Sigmoid colon (tissue), 7 donors: ENCODE measurements at places on chromosomes 11 and 22.

DNA sequence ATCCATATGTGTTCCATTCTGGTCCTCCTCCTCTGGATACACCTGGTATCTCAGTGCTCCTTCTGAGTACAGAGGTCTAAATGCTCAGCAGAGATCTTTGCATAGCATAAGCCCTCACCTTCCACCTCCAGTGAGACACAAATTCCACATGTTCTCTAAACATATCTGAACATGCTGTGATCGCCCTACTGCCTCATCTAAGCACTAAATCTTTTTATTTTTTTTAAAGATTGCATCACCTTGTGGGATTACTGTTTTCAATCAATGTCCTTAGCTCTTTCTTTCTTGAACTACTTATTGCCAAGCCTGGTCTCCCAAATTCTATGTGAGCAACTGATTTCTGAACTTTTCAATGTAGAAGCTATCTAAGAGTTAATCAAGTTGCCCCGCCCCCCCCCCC is 113.4 kb downstream of the TRPC6 start:
- DNase-seq: no peak

- no peak for DNase-seq
These were observed 3.8 kb upstream of the NPAS4 start for GRCh38 chr11:66417000-66417399.

- no peak for DNase-seq
These were observed 2.3 kb upstream of the RHOD start for GRCh38 chr11:67054346-67054835.

DNA sequence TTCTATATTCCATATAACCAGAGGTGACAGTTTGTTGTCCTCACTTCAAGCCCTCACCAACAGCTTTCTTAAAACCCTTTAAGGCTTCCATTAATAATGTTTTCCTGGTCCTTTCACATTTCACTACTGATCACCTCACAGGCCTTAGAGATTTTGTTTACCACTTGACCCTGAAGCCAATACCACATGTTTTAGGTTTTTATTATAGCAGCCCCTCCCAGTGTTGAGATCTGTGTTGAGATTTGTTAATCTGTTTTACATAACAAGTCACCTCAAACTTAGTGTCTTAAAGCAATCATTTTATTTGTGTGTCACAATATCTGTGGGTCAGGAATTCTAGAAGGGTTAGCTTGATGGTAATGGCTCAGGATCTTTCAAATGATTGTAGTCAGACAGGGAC is 49.9 kb downstream of the FAR1 start:
- no peak for DNase-seq

GRCh38 chr11:18927550-18928322 is 11.5 kb downstream of the MRGPRX1 start:
- DNase-seq: no peak

DNA sequence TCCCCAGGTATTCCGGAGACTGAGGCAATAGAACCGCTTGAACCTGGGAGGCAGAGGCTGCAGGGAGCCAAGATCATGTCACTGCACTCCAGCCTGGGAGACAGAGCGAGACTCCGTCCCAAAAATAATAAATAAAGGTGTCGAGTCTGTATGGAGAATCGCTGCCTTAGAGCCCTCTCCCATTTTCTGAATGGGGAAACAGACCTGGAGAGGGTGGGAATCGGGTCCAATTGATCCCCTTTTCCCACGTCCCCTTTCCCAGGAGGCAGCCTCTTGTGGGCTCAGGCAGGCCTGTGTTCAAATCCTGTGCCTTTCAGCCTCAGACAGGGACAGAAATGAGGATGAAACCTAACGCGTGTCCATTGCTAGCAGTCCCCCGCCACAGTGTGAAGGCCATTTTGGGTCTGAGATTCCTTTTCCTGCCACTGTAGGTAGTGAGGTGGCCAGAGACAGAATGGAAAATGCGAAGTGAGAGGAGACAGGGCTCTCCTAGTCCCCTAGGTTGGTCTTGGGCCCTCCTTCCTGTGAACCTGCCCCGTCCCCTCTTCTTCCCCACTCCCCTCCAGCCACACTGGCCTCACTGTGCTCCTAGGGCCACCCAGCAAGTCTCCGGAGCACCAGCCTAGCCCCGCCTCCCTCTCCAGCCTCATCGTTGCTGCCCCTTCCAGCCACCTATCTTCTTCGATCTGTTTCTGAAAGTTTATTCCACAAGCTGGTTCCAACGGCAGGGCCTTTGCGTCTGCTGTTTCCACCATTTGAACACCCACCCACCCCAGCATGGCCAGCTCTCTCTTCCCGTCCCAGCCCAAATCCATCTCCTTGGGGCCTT is 2.7 kb upstream of the POLDIP3 start:
- DNase-seq: no peak

DNA sequence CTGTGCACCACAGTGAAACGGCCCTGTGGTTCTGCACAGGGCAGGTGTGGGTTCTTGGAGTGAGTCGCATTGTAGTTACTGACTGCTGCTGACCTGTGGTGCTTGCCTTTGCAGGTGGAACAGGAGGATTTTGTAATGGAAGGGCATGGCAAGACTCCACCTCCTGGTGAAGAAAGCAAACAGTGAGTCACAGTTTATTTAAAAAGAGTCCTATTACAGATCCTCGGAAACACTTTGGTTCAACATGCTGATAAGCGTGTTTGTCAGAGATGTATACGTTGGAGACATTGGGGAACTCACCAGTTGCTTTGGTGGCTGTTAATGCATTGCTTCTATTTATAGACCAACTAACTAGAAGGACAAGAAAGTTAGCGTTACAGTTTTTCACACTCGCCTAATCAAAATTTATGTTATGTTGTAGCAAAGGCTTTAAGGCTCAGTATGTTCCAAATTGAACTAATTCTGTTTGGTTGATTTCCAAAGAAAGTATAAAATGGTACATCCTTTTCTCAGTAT is 21.7 kb upstream of the TNRC6B start:
- no peak for DNase-seq

- no peak for DNase-seq
These were observed 1499.3 kb downstream of the TBC1D22A start for GRCh38 chr22:48261706-48262105.
